ENCODE measurements at places on chromosomes 4 and X.

GRCh38 chr4:139295206-139295941, 5.9 kb upstream of the NAA15 start:
- peak; percentile 88 for DNase-seq

GRCh38 chr4:145279122-145279960, 99.0 kb upstream of the OTUD4 start:
- DNase-seq: no peak

GRCh38 chr4:24917076-24917856, 4.4 kb upstream of the CCDC149 start:
- DNase-seq: no peak

DNA sequence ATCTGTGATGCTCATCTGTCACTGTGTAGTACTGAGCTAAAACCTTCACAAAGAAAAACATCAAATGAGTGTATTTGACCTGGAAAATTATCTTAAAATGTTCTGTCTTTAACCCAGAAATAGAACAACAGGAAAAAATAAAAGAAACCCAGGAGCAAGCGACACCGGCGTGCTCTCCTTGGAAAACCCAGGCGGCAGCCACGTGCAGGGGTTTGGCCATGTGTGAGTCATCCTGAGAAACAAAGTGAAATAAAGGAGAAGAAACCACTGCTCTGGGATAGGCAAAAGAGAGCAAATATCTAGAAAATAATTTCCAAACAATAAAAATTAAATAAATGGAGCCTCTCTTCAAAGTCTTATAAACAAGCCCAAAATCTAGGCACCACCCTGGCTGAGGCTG, 20.0 kb upstream of the TMEM128 start:
- DNase-seq: no peak

DNA sequence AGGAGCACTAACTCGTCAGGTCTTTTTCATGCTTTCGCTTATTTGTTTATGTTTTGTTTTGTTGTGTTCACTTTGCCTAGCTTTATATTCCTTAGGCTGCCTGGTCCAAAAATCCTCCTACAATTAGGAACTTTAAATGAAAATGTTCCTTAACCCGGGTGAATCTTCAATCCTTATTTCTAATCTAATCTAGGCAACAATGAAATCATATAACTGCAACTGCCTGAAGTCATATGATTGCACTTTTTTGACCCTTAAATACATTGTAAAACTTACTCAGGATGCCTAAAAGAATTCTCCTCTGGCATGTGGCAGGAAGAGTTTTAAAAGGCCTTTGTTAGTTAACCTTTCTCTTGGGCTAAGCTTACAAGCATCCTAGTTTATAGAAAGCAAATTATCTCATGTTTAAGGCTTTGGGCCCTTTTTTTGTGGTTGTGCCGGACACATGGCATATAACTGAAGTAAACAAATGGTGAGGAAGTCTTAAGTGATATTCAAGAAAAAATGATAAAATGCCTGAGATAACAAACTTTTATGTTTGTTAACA, 279.4 kb downstream of the FAT4 start:
- DNase-seq: no peak

DNA sequence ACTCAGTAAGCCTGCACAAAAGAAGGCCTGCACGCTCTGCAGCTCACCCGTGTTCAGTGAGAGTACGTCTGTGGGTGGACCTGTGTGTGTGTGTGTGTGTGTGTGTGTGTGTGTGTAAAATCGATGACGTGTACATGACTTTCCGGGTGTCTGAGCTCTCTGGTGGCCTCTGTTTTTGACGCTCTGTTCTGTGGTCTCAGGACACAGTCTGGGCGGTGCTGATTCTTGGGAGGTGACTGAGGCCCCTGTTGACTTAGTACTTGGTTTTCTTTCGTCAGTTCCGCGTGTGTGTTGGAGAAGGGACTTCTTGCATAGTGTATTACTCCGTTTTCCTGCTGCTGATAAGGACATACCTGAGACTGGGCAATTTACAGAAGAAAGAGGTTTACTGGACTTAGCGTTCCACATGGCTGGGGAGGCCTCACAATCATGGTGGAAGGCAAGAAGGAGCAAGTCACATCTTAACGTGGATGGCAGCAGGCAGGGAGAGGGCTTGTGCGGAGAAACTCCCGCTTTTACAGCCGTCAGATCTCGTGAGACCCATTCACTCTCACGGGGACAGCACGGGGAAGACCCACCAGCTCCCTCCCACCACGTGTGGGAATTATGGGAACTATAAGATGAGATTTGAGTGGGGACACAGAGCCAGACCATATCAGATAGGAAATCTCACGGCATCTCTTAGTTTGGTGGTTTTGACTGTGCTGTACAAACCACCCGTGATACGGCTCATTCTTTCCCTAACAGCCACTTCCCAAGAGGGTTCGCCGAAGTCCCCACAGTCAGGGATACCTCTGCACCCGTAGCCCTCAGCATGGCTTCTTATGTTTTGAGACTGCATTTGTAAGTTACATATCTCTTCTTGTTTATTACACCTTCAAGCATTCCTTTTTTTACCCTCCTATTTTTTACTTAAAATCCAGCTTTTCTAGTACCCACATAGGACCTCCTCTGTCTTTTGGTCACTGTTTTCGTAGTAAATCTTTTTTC, 24.5 kb downstream of the UVSSA start:
- DNase-seq: no peak

DNA sequence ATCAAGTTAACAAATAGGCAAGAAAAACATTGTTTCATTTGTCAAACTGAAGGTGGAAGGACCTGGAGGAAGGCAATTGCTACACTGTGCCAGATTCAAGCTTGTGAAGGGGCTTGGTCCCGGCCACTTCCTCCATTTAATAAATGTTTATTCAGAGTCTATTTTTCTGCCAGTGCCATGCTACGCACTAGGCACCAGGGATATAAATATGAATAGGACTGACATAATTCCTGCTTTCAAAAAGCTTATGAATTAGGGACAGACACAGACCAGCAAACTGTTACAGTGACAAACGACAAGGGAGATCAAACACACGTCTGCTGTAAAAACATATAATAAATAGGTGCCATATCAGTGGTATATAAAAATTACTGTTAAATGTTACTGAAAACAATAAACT, 571 bp downstream of the TLR6 start:
- no peak for DNase-seq

DNA sequence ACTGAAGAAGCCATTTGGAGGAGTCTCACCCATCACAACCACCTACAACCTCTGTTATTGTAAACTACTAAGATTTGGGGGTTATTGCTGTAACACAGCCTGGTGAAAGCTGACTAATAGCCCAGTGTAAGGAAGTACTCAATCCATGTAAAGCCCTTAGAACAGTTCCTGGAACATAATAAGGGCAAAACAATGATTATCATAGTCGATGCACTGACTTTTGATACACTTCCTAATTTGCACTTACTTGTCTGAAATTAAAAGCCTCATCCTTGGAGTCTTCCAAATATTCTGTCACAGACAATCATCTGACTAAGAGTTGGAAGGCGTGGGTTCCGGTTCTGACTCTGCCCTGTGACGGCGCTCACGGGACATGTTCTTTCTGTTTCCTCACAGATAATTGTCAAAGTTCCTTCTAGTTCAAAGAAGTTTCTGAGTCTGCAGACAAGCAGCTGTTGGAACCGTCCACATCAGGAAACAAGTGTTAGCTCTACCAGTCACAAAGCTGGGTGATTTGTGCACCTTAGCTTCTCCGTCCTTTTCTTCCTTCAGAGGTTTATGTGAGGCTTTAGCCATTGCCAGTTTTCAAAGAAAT, 33.4 kb upstream of the RASGEF1B start:
- no peak for DNase-seq

DNA sequence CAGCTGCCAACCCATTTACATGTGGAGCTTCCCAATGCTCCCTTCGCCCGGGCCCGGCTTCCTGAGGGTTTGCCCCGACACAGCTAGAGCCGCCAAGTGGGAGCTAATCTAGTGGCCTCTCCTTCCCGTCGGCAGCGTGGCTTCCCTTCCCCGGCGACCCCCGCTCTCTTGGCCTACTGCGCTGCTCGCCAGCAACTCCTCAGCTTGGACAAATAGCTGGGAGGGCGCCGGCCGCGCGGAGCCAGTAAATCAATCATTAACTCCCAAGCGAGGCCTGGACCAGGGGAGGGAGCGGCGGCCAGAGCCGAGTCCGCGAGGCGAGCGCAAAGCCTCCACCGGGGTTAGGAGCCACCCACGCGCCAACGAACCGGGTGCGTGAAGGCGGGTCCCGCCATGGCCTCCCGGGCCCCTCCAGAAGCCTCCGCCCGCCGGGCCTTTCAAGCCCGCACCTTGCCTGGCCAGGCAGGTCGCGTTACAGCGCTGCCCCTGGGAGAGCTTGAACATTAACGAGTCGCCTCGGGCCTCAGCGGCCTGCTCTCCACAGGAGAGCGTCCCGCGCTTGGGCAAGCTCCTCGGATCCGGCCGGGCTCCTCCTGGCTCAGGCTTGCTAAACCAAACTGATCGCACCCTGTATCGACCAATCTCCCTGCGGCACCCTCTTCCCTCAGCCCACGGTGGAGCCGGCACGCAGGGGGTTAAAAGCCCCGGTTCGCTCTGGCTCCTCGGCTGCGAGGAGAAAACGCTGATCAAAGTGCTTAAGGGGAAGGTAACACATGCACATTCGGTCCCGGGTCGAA, 10.6 kb upstream of the BCOR start:
- DNase-seq: peak; percentile 46

DNA sequence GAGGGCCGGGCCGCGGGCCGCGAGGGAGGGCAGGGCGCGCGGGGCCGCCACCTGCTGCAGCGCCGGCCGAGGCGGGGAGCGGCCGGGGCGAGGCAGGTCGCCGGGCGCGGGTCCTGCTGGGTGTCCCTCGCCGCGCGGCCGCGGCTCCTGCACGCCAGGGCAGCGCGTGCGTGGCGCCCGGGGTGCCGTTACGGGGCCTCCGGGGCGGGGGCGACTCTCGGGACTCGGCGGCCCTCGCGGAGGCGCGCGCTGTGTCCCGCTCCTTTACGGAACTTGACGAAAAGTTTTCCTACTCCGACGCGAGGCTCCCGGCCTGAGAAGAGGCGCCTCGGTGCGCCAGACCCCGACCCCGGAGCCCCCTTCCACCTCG, 329 bp downstream of the TBC1D14 start:
- DNase-seq: no peak

DNA sequence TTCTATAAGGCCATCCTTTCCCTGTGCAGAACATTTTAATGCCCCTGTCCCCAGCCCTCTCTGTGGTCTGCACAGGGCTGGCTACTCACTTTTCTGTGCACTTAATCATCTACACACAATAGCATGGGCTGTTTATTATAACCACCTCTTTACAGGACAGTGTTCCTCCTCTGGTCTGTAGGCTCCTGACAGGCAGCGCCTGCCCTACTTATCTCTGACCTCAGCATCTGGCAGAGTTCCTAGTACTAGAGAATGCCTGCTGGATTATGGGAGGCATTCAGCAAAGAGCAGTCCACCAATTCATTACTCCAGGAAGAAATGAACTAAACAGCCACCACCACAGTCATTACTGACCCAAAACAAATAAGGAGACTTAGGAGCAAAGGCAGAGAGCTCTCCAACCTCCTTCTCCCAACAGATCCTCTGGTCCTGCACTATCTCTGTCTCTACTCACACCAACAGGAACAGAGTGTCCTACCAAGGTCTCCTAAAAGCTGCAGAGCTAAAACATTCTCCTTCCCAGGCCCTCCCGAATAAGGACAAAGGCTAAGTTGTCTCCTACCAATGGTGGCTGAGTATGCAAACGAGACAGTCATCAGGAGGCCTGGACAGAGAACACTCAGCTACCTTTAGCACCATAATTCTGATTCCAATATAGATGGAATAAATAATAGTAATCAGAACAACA, 279.2 kb downstream of the QDPR start:
- no peak for DNase-seq

GRCh38 chrX:154791467-154791866, 13.8 kb downstream of the MPP1 start:
- no peak for DNase-seq
